Progenitor cell of endocrine pancreas (in vitro differentiated cells): ENCODE measurements at places on chromosomes 6 and 20. TPM values are rescaled to one million over a fixed set of nuclear protein-coding genes. Genes with fewer than 3 reads are reported as not detected.

The GSTA3 gene
- not detected in 2 replicates for total RNA-seq

The CNR1 gene
- total RNA-seq, result 23.8 and 26.2 TPM in 2 replicates

The GINS1 gene
- 25.2 and 29.0 TPM in 2 replicates for total RNA-seq

- no peak for DNase-seq
Measured at GRCh38 chr6:90449311-90449710, 137.6 kb downstream of the MAP3K7 start.

DNA sequence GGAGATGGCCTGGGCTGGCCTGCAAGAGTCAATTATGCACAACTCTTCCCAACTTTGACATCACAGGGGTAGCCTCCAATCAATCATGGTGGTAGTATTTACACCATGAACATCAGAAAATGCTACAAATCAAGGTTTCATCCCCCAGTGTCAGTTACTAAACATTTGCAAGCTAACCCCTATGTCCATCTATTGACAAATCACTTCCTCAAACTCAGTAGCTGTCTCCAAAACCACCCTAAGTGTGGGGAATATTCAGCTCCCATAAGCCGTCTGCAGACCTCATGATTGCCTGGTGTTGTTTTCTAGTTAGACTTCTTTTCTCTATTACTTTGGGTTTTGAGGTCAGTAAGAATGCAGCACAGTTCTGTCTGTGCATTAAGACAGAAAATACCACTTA lies 200.8 kb upstream of the RIN2 start:
- DNase-seq, result no peak

The NFS1 gene
- total RNA-seq, result 13.7 and 16.8 TPM in 2 replicates
